Stimulated activated CD4-positive, alpha-beta T cell treated with anti-CD3 and anti-CD28 coated beads, Interleukin-4, amount 100 ng/mL, for 4 hours (primary cell): ENCODE measurements at places on chromosomes 2 and 18.

GRCh38 chr2:222756362-222756831 lies 84.9 kb downstream of the MOGAT1 start:
- DNase-seq = no peak

GRCh38 chr18:32688821-32689220 lies 84.0 kb downstream of the KLHL14 start:
- no peak for DNase-seq

GRCh38 chr2:25824216-25824615 lies 54.1 kb downstream of the ASXL2 start:
- no peak for DNase-seq

- no peak for DNase-seq
Measured at GRCh38 chr2:6008186-6008585, 316.0 kb downstream of the SOX11 start.

DNA sequence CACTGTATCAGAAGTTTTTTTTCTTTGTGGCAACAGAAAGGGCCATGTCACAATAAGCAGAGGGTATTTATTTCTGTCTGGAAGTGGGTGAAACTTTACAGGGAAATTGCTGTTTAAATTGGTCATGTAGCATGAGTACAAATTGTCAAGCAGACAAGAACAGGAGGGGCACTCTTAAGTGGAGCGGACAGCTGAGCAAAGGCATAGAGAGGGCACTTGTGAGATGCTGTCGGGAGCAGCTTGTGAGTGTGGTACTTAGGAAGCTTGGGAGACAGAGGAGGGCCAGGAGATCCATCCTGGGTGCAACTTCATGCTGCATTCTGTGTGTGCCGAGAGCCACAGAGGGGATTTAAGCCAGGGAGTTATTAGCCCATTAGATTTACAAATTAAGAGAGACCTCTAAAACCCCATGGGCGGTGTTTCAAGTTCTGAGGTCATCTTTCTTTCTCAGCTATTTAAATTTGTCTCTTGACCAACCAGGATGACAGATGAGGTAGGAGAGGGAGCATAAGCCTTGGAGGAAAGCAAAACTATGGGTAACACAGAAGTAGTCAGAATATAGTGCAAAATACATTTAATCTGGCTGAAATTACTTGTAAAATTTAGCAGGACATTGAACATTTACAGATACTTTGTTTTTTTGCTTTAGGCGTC lies 30.4 kb downstream of the INPP4A start:
- DNase-seq = no peak

DNA sequence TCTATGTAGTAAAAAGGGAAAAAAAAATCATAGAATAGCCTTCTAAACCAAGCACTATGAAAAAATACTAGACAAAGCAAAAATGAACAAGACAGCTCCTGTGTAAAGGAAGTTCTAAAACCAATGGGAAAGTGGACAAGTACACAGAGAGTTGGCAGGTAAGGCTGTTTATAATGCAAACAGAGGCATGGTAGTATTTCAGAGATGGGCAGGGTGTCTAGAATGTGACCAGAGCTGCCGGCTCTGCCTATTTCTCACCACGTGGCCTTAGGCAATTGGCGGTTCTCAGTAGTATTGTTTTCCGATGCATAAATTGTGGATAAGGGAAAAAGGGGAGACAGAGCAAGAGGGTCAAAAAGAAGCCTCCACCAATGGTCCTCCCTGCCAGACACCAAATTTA lies 173.6 kb downstream of the ANKRD30B start:
- DNase-seq = no peak

GRCh38 chr2:230895536-230896345 lies 29.3 kb downstream of the GPR55 start:
- no peak for DNase-seq

- DNase-seq = no peak
Measured at GRCh38 chr2:190720691-190721090, 71.8 kb downstream of the NAB1 start.

GRCh38 chr2:182503886-182504285 lies 77.0 kb upstream of the PDE1A start:
- DNase-seq = no peak

DNA sequence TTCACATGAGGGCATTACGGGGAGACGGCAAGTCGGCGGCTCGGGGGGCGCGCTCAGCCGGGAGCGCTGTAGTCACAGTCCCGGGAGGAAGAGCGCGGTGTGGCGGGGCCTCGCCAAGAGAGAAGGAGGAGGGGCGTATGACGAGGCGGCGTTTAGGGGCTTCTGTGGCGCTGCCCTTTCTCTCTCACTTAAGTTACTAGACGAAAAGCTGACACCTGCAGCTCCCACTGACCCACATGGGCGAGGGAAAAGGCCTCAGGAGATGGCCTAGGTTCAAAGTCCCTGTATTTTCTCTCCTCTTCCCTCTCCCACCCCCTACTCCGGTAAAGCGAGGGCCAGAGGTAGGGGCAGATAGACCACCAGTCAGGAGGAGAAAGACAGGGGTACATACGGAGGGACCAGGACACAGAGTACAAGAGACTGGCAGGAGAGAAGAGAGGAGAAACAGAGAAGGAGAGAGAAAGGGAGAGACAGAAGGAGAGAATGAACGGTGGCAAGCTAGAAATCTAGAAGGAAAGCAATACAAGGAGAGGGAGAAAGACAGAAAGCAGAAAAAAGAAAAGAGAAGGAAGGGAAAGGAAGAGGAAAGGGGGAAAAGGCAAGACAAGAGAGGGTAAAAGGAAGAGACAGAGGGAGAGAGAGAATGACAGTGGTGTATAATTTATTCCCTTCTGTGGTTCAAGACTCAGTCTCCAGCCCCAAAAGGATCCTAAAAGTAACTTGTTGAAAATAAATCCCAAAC lies 3.8 kb downstream of the SIX2 start:
- DNase-seq = no peak

GRCh38 chr2:28135799-28136198 lies 245.3 kb downstream of the BABAM2 start:
- no peak for DNase-seq
